ENCODE measurements at places on chromosomes 4 and X.

DNA sequence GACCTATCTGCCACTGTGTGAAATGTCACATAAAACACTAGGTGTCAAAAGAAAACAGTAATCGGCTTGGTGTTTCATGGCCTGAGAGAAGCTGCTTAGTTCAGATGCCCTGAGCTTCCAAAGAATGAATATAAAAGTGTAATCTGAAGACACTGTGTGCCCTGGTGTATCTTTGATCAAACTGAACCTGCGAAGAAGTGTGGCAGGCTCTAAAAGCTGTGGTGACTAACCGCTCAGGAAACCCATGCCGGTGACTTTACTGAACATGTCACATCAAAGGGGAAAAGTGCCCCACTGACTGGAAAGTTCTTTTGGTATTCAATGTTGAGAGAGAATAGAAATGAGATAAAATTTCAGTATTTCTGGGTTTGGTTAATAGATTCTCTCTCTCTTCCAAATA is 89.1 kb downstream of the CLCN4 start:
- no peak for DNase-seq

GRCh38 chr4:112747036-112747435 is 110.1 kb downstream of the LARP7 start:
- no peak for DNase-seq

DNA sequence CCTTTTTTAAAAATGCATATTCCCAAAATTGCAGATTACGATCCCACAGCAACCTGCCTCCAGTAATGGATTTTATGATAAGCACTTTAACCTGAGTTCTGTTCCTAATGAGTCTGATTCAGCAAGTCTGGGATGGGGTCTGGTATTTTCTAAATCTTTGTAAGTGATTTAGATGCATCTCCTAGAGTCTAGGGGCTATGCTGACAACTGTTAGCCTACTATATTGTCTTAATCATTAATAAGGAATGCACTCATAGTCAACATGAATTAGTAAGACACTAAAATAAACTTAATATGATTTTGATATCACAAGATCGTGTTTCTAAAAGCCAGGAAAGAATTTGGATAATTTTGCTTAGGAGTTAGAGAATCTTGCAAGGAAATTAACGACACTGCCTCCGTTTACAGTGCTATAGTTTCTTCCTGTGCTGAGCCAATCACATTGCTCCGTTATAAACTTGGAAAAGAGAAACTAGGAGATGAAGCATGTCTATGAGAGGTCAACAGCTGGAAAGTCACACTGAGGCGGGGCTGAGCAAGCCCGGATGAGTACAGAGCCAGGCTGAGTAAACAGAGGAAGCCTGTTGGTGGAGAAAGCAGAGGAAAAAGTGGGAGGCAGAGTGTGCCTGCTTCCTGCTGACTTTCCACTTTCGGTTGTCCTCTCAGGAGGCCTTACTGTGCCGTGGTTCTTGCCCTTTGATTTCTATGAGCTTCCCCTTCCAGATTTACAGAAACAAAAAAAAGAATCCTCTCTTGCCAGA is 5.4 kb downstream of the SCARB2 start:
- DNase-seq: no peak

- DNase-seq: no peak
Observed at GRCh38 chr4:145587088-145587754, 32.0 kb upstream of the MMAA start.

DNA sequence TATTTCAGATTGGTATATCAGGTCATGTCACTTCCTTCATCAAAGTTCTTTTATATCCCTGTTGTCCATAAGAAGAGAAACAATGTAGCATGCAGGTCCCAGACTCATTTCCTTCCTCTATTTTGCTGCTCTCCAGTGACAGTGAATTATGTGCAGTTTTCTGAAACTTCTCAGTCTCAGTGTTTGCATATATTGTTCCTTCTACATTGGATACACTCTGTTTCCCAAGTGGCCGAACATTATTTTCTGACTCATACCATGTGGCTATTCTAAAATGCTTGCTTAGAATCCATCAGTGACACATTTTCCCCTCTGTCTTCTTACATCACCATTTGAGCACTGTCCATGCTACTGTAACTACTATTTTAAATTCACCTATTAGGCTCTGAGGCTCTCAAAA is 305.7 kb downstream of the PDHA2 start:
- no peak for DNase-seq

DNA sequence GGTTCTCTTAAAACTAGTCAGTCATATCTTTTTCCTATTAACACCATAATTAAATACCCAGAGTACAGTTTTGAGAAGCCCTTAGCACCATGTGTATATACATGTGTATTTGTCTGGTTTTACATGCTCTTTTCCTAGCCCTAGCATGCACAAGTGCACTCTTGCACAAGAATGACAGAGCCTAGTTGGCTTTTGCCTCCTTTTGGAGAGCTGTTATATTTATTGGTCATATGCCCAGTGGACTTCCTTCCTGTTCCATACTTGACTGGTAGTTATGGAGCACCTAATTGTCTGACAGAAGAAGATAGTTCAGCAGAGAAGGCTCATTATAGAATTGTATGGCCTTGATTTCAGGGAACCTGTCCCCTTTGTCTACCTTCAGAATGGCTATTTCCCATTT is 155.6 kb downstream of the ARX start:
- no peak for DNase-seq

Measured in activated T-cell treated with anti-CD3 and anti-CD28 coated beads, Interleukin-2, amount 50 U/mL, for 48 hours (primary cell).